ENCODE measurements at places on chromosomes 12 and 14.

- no peak for DNase-seq
These were observed 1089.1 kb downstream of the TRHDE start for GRCh38 chr12:73361156-73361863.

DNA sequence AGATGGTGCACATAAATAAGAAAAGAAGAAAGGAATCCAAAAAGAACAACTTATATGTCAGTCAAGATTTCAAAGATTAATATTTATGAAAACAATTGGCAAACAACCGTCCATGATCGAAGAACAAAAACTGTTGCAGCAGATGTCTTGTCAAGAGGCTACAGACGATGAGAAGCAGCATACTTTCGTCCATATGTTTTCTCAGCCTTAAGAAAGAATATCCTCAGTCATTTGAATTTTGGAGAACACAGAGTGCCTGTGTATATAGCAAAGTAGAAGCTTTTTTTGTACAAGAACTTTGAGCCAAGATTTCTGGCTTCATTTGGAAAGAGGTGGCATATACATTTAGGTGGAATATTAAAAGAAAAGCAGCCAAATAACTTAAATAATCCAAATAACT, 297.2 kb downstream of the ITPR2 start:
- no peak for DNase-seq

GRCh38 chr14:51208982-51209381, 31.1 kb upstream of the TMX1 start:
- DNase-seq = no peak

GRCh38 chr14:50953502-50953901, 9.2 kb upstream of the PYGL start:
- DNase-seq = no peak

GRCh38 chr12:58369576-58369975, 428.2 kb downstream of the ATP23 start:
- no peak for DNase-seq

GRCh38 chr14:69328765-69329164, 68.8 kb downstream of the GALNT16 start:
- no peak for DNase-seq

DNA sequence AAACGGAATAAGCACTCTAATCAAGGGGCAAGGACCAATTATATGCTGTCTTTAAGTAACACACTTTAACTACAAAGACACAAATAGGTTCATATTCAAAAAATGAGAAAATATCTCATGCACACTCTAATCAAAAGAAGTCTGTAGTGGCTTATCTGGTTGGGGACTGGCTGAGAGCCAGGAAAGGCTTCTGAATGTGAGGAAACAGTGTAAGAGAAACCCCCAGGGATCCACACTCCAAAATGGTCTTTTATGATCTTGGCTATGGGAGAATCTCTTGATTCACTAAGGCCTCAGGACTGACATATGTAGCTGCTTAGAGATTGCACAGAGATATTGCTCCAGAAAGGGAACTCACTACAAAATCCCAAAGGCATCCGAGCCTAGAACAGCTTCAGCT, 10.3 kb downstream of the CTSG start:
- DNase-seq = no peak

- DNase-seq = no peak
These were observed 25.5 kb upstream of the KIF26A start for GRCh38 chr14:104112609-104113571.

DNA sequence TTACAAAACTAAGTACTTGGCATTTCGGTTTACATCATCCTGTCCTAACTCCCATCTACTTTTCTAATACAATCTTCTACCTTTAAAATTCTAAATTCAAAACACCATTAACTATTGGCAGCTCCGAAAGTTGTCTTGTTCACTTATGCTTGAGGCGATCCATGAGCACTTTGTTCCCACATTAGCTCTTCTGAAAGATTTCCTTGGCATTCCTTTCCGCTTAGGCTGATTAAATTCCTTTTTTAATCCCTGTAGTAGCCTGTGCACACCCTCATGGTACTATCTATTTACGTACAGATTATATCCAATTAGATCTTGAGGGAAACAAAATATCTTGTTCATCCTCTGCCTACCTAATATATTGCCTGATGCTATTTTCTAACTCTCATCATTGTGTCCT, 480.7 kb downstream of the PRKD1 start:
- DNase-seq = no peak

All from CD4-positive, alpha-beta T cell (primary cell).